ENCODE measurements at places on chromosomes 5 and 9.
A peak's percentile ranks its signal among the peaks of the same experiment; 100 is the strongest.

DNA sequence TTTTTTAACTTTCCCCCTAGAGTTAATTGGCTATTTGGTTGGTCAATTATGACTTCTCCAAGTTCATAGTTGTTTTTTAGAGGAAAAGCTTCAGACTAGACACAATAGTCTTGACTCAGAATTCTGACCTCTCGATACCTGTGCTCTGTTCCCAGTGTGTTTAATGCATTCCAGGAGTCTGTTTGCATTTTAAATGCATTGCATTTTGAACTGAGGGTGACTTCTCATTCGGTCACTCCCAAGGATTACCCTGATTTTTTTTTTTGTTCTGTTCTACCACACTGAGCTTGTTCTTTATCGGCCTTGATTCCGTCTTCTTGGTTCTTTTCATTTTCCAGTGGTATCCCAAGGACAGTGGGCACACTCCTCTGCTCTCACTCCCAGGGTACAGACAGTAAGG is 16.3 kb downstream of the ARHGEF28 start:
- no peak for DNase-seq

- no peak for DNase-seq
These were observed 39.5 kb upstream of the IQGAP2 start for GRCh38 chr5:76363352-76364225.

DNA sequence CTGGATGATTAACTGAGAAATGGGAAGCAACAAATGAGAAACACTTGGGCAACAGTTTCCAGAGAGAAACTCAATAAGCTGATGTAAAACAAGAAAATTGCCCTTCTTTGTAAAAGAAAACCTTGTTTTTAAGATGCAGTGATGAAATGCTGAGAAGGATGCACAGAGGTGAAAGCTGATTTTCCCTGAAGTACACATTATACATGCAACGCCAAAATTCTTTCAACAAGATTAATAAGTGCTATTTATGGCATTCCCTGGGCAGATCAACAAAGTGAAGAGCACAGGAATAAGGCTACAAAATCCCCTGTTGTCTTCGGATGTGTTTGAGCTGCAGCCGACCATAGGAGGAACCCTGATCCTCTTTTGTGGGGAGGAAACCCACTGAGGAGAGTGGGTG is 208.0 kb upstream of the ANKH start:
- DNase-seq: no peak

DNA sequence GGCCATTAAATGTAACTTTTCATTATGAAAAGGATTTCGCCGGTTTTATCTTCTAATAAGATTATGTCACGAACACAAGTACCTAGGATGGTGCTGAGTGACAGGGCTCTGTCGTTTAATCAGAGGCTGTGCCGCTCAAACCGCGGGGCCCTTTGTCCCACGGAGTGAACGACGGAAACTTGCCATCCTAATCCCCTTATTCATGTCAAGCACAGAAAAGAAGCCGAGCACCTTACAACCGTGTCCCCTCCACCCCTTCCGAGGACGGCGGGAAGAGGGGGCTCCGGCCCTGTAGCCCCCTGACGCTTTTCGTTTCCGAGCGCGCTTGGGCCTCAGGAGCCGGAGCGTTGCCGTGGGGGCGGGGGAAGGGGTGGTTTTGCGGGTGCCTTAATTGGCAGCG is 11.2 kb downstream of the LMX1B start:
- DNase-seq: no peak

- no peak for DNase-seq
These were observed 23.2 kb downstream of the EGR1 start for GRCh38 chr5:138488481-138488945.

DNA sequence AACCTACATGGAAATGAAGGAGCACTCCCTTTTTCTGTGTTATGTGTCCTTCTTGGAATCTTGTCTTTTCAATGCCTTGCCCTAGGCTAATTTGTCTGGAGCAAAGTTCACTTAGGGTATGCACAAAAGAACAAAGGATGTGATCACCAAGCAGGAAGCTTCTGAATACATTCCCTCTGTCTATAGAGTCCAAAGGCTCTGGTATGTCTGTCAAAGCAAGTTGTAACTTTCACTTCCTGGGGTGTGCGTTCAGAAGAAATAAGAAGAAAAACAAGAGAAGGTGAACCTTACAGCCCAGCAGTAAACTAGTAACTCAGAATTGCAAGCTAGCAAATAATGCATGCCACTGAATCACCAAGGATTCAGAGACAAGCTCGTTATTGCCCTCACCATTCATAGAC is 31.7 kb upstream of the CDH6 start:
- no peak for DNase-seq

- no peak for DNase-seq
These were observed 3.6 kb upstream of the STING1 start for GRCh38 chr5:139486201-139486600.

DNA sequence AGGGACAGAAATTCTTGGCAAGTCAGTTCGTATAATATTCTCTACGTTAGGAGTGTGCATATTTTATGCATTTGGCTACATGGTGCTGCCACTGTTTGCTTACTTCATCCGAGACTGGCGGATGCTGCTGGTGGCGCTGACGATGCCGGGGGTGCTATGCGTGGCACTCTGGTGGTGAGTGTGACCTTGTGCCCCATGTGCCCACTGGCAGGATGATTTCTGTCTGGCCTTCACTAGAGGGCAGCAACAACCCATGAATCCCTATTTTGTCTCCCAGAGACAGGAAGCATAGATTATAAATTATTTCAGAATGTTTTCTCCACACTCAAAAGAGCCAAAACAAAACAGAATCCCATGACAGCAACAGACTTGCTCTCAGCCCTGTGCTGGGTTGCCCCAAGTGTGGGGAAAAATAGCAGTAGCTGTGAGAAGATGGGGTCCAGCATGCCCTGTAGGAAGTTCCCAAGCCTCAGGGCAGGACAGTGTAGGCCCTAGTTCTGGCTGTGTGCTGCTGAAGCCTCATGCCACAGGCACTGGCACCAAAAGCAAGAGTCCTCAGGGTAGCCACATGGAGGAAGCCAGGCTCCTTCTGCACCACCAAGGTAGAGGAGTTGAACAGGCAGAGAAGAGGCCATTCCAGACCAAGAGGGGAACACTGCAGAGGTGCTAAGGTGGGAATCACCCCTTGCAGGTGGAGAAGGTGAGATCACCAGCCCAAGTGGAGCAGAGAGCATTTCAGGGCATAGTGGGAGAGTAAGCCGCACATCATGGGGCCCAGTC is 16.0 kb downstream of the SLC22A5 start:
- DNase-seq: no peak

DNA sequence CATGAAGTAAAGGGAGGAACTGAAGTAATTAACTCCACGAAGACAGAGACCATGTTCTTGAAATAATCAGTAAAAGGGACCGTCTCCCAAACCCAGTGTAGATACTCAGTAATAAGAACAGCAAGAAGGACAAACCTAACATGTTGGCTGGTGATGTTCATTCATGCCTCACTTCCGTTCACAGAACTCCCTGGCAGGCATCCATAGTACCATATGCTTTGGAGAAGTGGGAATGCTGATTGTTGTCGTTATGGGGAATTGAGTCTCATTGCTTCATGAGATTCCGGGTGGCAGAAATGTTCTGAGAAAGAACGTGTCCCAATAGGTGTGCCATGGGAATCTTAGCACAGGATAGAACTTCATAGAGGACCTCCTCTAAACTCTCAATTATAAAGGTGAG is 452.3 kb downstream of the ZSWIM6 start:
- no peak for DNase-seq

GRCh38 chr5:149677731-149678130 is 52.4 kb upstream of the PPARGC1B start:
- peak; percentile 57 for DNase-seq

GRCh38 chr5:89628876-89629635 is 746.1 kb upstream of the MEF2C start:
- DNase-seq: no peak

GRCh38 chr5:58940446-58940845 is 357.6 kb downstream of the RAB3C start:
- DNase-seq: no peak

- no peak for DNase-seq
These were observed 4.4 kb upstream of the GTF3C5 start for GRCh38 chr9:133026426-133026825.

DNA sequence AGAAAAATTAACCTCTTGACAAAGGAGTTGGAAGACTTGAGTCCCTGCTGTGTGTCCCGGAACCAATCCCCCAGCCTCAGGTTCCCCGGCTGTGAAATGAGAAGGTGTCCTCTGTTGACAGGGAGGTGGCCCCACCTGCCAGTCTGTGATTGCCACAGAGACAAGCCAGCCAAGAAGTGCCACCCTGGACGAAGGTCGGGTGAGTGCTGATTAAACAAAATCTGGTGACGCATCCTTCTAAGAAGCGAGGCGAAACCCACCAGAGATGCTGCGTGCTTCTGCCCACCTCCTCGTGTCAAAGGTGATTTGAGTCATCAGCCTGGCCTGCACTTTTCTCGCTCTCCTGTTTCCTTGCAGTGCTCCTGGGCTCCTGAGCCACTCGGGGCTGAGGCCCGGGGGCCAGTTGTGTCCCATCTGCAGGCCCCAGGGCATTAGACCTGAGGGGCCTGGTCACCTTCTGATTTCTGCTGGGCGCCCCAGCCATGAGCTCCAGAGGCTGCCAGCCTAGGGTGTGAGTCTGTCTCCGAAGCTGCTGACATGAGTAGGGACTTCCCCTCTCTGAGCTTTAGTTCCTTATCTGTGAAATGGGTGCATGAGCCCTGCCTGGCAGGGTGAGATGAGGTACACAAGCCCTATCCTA is 28.7 kb downstream of the NEK6 start:
- DNase-seq: no peak

- no peak for DNase-seq
These were observed 89.8 kb downstream of the PTTG1 start for GRCh38 chr5:160511280-160511929.

DNA sequence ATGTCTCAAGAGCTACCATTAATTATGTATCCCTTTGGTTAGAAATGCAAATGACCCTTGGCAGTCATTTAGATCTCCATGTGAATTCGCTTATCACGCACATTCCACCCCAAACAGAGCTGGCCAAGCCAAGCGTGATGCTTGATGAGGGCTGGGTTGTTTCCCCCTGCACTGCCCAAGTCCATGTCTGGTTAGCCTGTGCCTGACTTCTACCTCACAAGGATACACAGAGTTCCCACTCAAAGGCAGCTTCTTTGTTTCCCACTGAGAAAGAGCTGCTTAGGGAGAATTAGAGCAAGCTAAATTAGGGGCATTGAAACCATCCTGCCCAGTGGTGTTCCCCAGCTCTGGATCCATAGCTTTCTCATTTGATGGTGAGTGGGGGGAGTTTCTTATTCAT is 87.2 kb downstream of the FSTL4 start:
- DNase-seq: no peak

GRCh38 chr5:138491669-138492559 is 26.6 kb downstream of the EGR1 start:
- DNase-seq: peak; percentile 95

GRCh38 chr9:27467486-27467885 is 56.6 kb upstream of the IFNK start:
- no peak for DNase-seq

DNA sequence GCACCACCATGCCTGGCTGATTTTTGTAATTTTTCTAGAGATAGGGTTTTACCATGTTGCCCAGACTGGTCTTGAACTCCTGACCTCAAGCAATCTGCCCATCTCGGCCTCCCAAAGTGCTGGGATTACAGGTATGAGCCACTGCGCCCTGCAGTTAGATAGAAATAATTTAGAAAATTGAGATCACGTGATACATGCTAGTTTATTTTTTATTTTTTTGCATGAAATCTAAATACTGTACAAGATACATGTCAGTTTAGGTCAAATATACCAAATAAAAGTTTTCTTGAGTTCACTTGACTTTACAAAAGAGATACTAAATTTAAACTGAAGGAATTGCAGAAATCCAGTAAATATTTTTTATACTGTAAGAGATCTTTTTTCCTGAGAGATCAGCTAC is 304.2 kb downstream of the YTHDC2 start:
- no peak for DNase-seq

DNA sequence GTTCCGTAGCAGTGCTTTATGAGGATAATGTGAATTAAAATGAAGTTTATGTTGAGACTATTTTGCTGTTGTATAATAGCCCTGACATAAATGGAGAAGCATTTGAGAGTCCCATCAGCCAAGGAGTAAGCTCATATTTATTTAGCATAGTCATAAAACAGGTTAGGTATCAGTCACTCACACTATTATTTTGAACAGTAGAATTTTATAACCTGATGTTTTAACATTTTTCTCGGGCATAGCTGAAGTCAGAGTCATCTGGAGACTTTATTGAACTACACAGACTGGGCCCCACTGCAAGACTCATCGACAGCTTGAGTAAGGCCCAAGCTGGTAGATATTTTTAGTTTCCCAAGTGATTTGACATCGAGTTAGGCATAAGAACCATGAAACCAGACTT is 620.3 kb upstream of the WWC1 start:
- no peak for DNase-seq

DNA sequence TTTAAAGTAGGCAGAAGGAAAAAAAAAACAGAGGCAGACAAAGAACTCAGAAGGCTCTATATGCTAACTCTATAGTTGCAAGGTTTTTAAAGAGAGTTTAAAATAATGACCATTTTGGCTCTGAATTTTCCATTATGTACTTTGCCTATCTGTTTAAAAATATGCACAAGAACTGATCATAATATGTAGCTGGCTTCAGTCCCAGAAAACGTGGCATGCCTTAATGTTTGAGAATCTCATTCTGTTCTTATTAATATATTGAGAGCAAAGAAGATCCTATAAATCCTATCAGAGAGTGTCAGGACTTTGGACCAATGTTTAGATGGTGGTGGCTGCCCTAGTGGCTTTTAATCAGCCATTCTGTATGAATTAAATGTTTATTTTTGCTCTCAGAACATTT is 121.5 kb downstream of the JMY start:
- DNase-seq: no peak

DNA sequence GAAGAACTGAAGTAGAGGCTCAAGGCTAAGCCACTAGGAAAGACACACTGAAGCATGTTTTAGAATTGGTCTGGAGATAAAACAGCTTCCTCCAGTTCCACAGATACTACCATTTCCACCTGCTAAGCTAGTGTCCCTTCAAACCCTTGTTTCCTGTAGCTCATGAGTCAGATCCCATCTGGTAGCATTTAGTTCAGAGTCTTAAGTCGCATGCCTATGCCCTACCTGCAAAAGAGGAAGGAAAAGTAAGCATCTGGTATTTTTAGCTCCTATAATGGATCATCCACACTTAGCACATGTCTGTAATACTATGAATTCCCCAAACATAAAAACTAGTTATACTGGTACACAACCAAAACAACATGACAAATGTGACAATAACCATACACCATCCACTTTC is 92.1 kb downstream of the CDKN2A start:
- DNase-seq: no peak

DNA sequence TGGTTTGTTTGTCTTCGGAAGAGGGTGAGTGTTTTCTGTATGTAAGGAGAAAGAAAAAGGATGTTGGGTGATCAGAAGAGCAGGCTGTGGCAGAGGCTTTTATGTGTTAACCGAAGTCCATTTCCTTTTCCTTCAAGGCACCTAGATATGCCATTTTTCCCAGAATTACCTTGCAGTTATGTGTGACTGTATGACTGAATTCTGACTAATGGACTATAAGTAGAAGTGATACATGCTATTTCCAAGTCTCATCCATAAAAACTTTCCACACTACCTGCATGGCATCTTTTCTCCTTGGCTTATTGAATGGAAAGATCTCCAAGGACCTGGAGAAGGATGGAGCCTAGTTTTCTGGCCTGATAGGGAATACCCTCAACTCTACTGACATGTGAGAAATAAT is 10.6 kb upstream of the NDUFS4 start:
- no peak for DNase-seq

Data from Right ventricle myocardium superior (tissue), 1 donor.